ENCODE measurements at places on chromosomes 4 and X.

GRCh38 chrX:68999931-69000330, 165.3 kb downstream of the PJA1 start:
- no peak for DNase-seq

DNA sequence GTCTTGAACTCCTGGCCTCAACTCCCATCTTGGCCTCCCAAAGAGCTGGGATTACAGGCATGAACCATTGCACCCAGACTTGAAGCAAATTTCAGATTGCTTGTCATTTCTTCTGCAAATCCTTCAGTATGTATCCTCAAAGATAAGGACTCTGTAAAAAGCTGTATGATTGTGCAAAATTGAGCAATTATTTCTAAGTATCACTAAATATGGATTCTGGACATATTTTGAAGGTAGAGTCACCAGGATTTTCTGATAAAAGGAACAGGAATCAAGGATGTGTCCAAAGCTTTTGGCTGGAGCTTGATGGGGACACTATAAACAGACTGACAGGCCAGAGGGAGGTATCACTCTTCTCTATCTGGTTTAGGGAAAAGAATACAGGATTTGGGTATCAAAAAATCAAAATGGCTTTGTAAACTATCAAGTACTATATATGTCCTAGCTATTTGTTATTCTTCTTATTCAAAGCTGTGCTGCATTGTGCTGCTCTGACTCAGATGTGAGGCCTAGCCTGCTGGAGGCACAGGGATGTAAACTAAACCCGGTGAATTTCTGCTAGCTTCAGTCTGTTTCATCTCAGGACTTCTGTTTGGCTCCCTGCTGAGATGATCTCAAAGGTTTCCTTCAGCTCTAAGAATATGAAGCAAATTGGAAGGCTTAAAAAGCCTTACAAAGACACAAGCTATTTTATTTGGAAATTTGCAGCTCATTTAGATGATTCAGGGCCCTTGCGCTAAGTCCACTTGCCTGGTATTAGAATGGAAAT, 8.3 kb downstream of the RPS4X start:
- DNase-seq = no peak

DNA sequence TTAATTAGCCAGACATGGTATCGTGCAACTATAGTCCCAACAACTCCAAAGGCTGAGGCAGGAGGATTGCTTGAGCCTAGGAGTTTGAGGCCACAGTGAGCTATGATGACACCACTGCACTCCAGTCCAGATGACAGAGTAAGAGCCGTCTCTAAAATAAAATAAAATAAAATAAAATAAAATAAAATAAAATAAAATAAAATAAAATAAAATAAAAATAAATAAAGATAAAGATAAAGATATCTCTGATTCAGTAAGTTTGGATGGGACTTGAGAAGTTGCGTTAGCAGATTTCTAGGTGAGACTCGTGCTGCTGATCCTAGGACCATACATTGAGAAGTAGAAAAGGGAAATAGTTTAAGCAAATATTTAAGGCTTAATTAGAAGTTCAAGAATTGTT, 254.8 kb upstream of the FAM241A start:
- no peak for DNase-seq

DNA sequence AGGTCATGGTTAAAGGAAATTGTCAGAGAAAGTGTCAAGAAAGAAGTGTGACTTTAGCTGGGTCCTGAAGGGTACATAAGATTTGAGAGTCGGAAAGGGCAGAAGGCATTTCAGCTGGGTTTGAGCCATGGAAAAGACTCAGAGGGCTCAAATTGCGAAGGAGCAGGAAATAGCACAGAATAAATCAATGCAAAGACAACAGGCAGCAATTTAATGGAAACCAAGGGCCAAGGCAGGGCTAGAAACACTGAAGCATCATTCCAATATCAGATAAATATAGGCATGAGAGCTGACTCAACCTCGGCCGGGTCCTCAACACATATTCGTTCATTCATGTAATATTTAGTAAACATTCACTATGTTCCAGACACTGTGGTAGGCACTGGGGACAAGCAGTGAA, 3.6 kb upstream of the FMR1 start:
- no peak for DNase-seq

DNA sequence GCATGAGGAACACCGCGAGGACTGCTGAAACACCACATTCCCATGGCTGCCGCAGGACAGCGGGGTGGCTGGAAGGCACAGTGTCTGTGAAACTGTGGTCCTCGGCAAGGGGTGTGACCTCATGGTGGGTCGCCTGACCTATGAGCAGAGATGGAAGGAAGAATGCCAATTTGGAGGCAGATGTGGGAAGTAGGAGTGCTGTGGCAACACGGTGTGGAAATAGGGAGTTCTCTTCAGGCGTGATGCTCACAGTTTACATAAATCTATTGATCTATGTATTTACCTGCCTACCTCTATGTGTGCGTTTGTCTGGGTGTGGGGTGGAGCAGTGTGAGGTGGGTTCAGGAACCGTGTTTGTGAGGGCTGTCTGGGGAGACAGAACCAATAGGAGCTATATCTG, 62.3 kb upstream of the LSM6 start:
- no peak for DNase-seq

GRCh38 chrX:3403748-3404147, 57.3 kb upstream of the MXRA5 start:
- no peak for DNase-seq

DNA sequence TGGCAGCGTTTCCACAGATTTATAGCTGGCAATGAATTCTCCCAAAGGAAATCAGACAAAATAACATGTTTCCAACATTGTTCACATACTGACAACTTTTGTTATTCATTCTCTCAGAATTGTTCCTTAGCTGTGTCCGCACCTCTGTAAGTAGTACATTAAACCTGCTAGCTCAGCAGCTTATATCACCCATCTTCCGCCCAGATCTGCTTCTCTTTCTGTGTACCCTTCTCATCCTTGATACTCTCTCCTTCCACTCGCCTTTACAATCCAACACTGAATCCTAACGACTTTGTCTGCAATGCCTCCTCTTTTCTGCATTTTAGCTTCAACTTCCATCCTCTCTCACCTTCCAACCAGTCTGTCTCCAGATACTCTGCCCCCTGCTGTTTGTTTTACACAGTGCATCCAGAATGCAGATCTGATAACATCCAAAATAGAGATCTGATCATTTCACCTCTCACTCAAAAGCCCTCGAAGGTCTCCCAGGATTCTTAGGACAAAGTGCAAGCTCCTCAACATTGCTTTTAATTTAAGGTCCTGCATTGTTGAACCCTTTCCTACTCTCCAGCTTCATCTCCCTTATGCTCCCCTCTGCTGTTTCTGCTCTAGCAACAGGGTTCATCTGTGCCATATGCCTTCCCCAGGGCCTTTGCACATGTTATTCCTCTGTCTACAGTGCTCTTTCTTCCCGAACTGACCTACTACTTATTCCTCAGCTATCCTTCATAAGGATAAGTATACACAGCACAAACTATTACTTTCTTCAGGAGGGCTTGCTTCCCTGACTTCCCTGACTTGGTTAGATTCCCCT, 67.3 kb upstream of the VBP1 start:
- DNase-seq = no peak

GRCh38 chr4:185920171-185920570, 108.2 kb upstream of the SORBS2 start:
- no peak for DNase-seq

- no peak for DNase-seq
These were observed 354.8 kb downstream of the GRIA2 start for GRCh38 chr4:157575339-157575738.

- no peak for DNase-seq
These were observed 50.0 kb downstream of the WFS1 start for GRCh38 chr4:6319530-6320150.

- no peak for DNase-seq
These were observed 28.4 kb downstream of the CXorf58 start for GRCh38 chrX:23936180-23936579.

GRCh38 chr4:48470570-48470969, 12.6 kb upstream of the SLC10A4 start:
- no peak for DNase-seq

DNA sequence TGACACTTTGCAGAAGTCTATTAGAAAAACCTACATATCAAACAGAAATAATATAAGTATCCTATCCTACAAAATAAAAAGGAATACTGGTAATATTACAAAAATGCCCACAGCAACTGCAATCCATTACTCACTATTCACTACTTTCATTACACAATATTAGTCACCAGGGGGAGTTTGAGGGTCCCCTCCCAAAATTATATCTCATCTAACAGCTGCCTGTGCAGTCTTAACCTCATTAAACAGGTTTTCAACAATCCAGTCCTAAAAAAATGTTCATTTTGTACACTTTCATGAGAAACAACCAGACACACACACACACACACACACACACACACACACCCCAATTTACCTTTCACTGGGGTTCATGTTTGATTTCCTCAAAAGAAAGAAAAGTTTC, 2.9 kb downstream of the CLOCK start:
- DNase-seq = no peak

GRCh38 chrX:8027827-8028226, 100.6 kb upstream of the PNPLA4 start:
- no peak for DNase-seq

DNA sequence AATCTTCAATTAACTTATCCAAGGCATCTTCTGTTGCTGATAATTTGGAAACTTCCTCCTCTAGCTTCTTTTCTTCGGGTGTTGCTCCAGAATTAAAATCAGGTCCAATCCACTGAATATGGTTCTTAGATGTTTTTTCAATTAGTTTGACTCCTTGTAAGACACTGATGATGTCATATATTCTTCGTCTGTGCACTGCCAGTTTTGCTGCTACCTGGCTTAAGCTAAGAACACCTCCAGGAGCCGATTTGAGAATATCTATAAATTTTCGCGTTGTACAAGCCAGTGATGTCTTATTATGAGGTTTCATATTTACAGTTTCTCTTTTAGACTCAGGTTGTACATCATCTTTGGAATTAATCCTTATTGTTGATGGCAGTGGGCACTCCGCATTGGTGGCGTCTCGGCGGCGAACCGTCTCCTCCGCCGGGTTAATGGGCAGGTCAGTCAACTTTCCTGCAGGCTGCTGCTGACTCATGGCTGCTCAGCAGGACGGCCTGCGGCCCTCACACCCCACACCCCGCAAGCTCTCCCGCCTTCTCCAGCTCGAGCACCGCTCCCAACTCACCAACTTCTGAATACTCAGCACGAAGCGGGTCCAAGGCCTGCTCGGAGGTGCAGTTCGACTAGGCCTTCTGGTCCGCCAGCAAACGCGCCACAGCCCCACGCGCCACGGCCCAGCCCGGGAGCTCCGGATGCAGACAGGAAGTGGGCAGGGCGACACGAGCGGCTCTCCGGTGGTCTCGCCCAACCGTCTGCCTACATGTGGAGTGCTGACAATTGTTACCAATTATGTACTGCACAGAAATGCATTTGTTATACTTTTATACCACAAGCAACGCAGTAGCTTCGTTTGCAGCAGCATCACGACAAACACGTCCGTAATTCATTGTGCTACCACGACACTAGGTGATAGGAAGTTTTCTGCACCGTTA, 49.2 kb upstream of the FHL1 start:
- DNase-seq = no peak

DNA sequence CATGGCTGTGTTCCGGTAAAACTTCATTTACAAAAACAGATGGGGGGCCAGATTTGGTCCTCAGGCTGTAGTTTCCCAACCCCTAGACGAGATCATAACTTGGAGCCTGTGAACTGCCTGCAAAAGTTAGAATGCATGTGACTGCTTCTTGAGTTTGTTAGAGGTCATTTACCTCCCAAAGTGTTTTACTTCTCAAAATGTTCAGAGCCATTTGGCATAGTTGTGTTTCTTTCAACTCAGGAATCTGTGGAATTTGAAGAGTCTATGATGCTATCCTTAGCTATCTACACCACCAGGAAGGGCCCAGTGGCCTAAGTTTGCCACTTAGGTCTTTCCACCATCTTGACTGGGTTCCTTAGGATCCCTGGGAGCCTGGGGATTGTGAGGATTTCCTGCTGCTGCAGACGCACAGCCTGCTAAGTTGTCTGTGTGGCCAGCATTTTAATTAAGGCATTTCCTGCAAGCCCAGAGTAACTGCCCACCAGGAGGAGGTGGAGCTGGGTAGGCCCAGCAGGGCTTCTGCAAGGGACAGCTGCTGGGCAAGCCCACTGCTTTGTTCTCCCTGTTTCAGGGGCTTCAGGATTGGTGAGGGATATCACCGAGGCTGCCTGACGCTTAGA, 53.1 kb downstream of the CCNI start:
- no peak for DNase-seq

DNA sequence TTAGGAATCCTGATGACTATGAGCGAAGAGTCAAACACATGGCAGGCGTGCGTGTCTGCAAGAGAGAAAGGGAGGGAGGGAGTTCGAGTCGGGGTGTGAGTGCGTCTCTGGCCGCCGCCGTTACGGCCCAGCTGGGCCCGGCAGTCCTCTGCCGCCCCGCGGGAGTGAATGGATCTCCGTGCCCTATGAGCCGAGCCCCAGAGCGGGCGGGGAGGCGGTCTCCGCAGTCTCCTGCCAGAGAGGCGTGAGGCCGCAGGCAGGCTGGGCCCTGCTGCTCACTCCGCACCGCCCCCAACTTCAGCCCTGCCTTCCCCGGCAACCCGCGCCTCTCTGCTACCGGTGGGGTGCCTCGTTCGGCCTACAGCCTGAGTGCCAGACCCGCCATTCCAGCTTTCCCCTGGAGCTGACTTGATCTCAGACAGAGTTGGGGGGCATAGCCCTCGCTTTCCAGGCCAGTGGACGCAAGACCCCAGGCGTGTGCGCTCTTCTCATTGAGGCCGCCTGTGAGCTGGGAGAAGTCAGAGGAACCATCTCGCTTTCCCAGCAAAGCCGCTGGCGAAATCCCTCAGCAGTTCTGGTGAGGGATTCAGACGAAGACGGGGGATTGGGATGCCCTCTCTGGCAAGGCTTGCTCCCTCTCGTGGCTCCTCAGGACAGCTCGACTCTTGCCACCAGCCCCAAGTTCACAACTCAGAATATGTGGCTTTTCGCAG, 1.4 kb downstream of the SLC16A2 start:
- no peak for DNase-seq

GRCh38 chrX:39470588-39471407, 627.0 kb downstream of the BCOR start:
- no peak for DNase-seq

DNA sequence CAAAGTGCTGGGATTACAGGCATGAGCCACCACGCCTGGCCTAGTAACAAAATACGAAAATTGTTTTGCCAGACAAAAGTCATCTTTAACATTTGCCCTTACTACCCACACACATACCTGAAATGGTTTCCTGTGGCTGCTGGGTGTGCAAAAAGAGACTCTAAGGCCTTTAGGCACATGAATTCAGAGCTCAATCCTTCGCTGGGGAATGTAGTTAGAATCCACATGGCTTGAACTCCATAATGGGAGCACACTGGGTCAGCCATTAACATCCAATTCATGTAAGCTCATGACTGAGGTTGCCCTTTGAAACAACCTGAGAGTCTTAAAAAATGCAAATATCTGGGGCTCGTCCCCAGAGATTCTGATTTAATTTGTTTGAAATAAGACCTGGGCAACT, 87.8 kb downstream of the HPGD start:
- no peak for DNase-seq

- DNase-seq = no peak
These were observed 84.7 kb downstream of the DCTD start for GRCh38 chr4:182832352-182833120.

- DNase-seq = no peak
These were observed 15.7 kb downstream of the PGAM4 start for GRCh38 chrX:77953708-77954107.

GRCh38 chr4:168197926-168198325, 105.6 kb downstream of the ANXA10 start:
- no peak for DNase-seq

GRCh38 chr4:58665649-58666048, 1555.5 kb upstream of the IGFBP7 start:
- no peak for DNase-seq

GRCh38 chrX:132165651-132166050, 37.8 kb upstream of the FRMD7 start:
- no peak for DNase-seq

Measured in T-helper 22 cell (primary cell).